Mammary epithelial cell (primary cell): ENCODE measurements at places on chromosomes 16 and 17.

- DNase-seq: peak; percentile 56
Measured at GRCh38 chr17:18093616-18094408, 6.1 kb downstream of the DRG2 start.

GRCh38 chr17:61376931-61377838 lies 22.5 kb upstream of the TBX2 start:
- no peak for DNase-seq

DNA sequence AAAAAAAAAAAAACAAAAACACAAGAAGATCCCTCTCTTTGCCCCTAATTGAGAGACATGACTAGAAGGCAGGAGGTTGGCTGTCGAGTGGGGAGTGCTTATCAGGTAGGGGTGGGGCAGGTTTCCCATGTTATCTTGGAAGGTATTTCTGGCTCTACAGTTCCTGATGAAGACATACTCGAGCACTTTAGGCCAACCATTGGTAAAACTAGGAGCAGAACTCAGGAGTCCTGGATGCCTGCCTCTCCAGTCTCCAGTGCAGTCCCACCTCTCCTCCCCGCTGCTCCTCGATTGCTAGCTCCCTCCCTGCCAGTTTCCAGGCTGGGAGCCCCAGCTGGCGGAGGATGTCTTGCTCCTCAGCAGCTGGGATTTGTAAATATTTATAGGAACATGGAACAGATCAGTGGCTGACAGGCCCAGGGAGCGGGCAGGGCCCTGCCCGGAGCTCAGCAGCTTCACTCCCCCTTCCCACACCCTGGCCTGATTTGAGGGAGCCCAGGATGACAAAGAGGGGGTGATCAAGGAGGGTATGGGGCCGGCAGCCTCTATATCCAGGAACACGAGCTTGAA lies 11.4 kb upstream of the C1QL1 start:
- no peak for DNase-seq

DNA sequence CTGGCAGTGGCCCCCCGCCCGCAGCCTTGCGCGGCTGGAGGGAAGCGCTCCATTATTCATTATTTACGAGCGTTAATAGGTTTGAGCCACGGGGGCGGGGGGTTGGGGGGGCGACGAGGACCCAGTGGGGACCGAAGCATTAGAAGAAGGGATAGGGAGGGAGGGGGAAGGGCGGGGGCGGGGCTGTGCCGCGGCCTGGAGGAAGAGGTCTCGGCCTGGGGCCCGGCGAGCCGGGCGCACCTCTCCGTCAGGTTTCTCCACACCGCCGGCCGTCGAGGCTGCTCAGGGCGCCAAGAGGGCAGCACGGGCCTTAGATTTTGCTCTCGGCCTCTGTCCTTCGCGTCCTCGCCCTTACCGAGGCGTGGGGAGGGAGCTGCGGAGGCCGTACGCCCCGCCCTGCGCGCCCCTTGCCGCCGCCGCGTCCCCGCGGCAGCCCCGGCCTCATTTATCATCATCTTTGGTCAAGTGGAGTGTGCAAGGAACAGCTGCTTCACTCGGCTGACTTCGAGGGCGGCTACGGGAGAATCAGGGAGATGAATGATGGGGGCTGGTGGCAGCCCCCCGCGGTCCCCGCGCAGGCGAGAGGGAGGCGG lies 54.2 kb downstream of the SREBF1 start:
- DNase-seq: no peak

DNA sequence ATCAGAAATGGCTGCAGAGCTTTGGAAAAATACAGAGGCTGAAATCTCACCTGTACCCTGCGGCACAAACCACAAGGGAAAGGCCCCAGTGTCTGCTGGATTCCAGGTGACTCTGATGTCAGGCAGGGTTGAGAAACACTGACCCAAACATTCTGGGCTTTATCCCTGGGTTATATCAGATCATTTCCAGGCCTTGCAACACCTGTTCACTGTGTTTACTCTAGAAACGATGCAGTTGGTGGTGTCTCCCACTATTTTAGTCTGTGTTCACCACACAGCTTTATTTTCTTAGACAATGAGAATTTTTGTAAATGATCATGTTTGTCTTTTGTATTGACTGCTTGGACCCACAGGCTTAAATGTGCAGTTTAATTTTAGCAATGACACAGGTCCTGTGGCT lies 151.5 kb upstream of the SDK2 start:
- no peak for DNase-seq

- no peak for DNase-seq
Measured at GRCh38 chr17:57948169-57948554, 7.0 kb downstream of the CUEDC1 start.

DNA sequence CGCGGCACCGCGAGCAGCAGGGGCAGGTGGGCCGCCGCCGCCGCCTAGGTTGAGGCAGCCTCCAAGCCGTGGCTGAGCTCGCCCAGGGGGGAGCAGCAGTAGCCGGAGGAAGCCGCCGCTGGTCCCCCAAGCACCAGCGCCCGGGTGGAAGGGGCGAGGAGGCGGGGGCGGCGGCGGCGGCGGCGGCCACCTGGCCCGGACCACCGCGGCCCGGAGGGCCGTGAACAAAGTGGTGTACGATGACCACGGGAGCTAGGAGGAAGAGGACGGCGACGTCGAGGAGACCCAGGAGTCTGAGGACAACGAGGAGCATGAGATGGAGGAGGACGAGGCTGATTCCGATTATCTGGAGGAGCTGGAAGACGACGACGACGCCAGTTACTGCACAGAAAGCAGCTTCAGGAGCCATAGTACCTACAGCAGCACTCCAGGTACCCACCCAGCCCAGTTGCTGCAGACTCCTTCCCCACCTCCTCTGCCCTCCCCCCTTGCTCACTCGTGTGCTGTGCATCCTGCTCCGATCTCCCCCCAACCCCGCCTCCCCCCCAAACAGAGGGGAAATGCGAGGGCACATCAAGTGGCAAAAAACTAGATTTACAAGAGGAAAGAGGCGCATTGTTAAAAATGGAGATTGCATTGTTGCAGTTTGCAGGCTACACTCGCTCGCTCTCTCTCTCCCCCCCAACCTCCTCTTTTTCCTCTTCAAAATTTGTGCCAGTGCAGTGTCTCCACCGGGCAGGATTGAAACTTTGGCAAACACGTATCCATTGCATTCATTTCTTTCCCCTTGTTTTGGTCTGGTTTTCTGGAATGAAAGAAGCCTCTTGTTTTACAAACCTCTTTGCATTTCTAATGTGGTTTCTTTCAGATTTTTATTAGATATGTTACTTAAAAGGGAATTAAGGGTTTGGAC lies 41.8 kb upstream of the AMZ2 start:
- DNase-seq: no peak

DNA sequence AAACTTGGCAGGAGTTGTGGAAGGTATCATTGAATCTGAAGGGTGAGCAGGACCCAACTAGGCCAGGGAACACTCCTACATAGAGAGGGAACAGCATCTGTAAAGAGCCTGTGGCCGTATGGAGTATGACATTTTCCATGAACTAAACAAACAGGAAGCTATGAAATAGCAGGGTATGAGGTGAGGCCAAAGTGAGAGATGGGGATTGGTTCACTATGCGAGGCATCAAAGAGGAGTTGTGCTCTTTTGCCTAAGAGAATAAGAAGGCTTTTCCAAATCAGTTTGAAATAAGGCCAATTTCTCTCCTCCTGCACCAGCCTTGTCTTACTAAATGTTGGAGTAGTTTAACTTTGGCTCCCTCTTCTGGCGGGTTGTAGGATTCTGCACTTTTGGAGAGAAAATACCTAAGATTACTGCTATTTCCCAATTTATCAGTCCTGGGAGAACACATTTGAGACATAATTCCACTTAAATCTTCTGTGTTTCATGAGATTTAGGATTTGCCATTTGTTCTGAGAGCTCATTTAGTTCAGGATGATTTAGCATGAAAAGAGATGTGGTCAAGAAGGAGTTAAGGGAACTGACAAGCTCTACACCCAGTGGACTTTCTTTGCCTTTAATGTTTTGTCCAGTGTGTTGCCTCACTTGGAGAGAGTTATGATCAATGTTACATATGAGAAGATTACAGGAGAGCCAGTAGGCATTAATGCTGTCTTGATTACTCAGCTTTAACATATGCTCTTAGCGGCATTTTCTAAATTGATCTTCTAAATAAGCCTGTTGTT lies 55.4 kb downstream of the TNRC6C start:
- peak; percentile 48 for DNase-seq

DNA sequence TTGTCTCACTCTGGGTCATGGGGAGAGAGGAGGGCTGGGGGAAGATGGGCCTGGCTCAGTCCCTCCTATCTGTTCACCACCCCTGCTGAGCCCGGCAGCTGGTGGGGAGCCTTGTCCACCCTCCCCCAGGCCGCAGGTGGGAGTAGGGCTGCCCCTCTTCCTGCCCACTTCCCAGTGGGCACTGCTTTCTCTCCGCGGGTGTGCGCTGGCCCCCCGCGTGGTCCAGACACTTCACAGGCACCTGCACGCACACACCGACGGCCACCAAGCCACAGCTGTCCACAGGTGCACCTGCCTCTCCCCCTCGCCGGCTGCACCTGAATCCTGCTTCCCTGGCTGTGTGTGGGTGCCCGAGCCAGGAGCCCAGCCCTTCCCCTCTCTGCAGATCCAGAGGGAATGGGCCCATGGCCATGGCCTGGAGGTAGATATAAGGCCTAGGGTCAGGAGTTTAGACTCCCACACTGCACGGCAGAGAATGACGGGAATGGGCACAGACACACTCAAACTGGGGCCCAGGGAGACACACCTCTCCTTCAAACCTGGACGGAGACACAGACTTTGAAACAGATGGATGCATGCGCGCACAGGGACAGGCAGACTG lies 2.0 kb downstream of the NHERF2 start:
- DNase-seq: no peak

GRCh38 chr17:64281962-64282752 lies 19.1 kb upstream of the TEX2 start:
- DNase-seq: peak; percentile 50

GRCh38 chr16:80936410-80936809 lies 70.3 kb downstream of the CMC2 start:
- DNase-seq: no peak

DNA sequence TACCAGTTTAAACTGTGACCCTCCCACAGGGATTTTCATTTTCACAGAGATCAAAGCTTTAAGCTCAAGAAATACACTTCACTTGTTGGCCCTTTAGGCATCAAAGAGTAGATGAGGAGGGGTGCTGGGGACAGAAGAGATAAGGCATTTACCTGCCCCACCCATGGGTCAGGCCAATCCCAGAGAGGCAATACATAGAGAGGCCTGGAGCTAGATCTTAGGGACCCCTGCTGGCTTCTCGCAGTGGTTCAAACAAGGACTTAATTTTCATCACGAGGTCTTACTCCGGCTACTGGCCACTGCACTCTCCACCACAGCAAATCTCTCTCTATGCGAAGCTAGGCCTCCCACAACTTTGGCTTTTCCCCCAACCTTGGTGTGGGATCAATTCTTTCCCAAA lies 46.6 kb downstream of the NOG start:
- no peak for DNase-seq

DNA sequence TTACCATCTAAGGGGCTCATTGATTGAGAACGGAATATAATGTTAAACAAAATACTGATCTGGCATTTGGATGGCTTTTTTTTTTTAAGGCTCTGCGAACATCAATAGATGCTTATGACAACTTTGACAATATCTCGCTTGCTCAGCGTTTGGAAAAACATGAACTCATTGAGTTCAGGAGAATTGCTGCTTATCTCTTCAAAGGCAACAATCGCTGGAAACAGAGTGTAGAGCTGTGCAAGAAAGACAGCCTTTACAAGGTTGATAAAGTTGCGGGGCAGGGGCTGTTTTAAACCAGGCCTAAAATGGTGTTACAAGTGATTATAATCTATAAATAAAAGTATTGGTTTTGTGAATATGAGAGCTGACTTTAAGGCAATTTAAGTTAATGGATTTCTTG lies 22.3 kb downstream of the PTRH2 start:
- DNase-seq: no peak

DNA sequence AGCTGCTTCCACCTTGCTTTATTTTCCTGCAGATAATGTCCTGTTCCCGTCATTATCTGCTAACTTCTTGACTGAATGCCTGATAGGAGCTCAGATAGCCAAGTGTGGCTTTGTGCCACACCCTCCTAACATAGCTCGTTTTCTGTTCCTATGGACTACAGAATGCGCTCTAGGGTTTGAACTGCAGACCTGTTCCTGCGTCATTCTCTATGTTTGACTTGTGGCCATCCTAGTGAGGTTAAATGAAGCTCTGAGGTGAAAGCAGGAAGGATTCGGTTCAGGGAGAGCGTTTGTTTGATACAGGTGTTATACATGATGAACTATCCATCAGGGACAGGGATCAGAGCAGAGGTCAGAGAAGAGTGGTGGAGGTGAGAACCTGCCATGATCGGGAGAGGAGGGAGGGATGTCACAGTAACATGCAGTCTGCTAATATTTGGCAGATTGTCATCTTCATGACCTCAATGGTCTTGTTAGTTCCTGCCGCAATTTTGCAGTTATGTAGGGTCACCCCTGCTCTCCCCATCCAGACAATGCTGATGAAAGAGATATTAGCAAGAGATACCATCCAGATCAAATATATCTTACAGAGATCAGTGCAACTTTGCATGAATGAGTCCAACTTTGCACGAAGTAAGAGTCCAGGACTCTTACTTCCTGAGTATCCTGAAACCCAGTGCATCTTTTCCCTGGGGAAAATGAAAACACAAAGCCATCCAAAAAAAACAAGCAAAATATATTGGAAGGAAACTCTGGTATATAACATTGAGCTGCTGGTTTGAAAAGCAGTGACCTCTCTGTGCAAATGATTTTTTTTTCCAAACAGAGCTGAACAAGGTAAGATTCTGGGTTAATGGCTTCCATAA lies 32.8 kb downstream of the MPHOSPH6 start:
- DNase-seq: no peak

- peak; percentile 17 for DNase-seq
Measured at GRCh38 chr16:1963806-1964505, 670 bp downstream of the RPS2 start.

DNA sequence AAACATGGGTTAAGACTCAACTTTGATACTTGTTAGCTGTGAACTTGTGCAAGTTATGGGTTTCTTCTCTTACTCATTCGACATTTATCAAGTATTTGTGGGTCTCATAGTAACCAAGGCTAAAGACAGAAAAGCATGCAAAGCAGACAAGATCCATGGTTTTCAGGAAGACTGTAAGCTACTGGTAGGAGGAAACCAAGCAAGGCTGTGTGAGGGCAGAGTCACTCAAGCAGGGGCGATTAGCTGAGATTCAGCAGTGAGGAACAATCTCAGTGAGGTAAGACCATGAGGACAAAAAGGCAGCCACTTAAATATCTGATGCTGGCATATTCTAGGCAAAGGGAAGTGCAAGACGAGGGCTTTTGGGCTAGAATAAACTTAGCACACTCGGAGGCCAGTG lies 29.5 kb downstream of the MBTD1 start:
- no peak for DNase-seq

DNA sequence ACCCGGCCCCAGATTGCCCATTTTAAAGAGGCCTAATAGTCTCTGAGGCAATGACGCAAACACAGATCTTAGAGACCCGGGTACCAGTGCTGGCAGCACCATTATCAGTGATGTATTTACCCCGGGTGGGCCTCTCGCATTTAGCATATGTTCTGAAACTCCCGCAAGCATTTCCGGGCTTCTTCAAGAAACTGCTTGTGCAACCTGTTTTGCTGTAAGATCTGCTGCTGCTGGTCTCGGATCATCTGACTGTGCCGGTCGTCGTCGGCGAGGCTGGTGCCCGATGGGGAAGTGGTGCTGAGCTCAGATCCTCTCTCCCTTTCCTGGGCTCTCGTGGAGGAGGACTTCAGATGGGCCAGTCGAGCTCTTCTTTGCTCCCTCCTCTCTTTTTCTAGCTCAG lies 12.5 kb downstream of the CEP295NL start:
- DNase-seq: no peak
